Urinary bladder (tissue), 4 donors: ENCODE measurements at places on chromosomes 4 and X.

GRCh38 chr4:140003876-140004548 lies 150.0 kb downstream of the MAML3 start:
- no peak for DNase-seq

- DNase-seq = no peak
These were observed 199.4 kb upstream of the TRAM1L1 start for GRCh38 chr4:117284736-117285135.

DNA sequence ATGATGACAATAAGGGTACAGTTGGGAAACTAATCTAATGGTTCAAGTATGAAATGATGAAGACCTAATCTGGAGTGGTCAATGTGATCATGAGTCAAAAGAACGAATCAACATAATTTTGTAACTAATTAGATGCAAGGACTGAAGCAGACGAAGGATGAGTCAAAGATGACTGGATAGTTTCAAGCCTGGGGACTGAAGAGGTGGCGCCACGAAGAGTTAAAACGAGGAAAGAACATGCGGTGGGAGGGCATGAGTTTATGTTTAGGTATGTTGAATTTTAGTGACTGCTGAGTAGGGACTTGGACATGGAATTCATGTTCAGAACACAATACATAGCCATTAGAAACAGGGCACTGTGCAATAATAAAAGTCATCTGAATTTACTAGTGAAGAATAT lies 221.5 kb upstream of the FAM241A start:
- DNase-seq = no peak

DNA sequence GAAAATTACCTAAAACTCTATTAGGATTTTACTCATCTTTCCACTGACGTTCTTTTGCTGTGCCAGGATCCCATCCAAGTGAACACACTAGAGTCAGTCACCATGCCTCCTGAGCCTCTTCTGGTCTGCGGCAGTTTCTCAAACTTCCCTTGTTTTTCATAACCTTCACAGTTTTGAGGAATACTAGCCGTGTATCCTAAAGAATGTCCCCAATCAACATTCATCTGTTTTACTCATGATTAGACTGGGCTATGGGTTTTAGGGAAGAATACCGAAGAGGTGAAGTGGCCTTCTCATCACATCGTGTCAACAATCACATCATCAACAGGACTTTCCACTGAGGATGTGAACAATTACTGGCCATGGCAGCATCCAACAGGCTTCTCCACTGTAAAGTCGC lies 4.8 kb downstream of the LRP2BP start:
- no peak for DNase-seq

DNA sequence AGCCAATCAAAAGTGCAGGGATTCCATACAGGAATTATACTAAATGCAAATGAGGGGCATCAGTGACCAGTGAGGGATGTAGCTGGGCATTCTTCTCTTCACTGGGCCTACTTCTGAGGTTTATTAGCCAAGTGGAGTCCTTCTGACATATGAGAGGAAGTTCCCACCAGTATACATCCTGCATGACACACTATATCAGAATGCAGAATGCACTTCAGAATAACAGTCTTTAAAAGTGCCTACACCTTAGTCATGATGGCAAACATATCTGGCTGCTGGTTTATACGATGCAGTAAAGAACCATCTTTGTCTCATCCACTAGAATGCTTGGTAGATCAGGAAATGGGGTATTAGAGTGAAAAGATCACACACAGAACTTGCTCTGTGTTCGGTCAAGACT lies 180.3 kb upstream of the PPARGC1A start:
- no peak for DNase-seq

GRCh38 chrX:2446815-2447214 lies 54.0 kb downstream of the DHRSX start:
- no peak for DNase-seq

DNA sequence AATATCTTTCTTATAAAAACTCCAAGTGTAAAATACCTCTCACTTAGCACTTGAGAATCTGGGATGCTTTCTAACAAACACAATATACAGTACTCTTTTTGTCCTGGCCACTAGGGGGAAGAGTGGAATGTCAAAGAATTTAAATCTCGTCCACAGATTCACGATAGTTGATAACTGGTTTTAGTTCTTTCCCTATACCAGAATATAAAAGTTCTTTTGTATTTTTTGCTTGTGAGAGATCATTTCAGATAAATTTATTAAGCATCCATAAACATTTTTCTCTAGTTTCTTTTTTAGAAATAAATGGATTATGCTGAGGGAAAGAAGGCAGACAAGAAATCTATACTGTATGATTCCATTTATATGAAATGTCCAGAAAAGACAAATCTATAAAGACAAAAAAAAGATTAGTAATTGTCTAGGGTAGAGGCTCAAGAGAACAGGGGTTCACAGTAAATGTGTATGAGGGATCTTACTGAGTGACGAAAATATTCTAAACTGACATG lies 50.4 kb downstream of the MGARP start:
- DNase-seq = no peak

DNA sequence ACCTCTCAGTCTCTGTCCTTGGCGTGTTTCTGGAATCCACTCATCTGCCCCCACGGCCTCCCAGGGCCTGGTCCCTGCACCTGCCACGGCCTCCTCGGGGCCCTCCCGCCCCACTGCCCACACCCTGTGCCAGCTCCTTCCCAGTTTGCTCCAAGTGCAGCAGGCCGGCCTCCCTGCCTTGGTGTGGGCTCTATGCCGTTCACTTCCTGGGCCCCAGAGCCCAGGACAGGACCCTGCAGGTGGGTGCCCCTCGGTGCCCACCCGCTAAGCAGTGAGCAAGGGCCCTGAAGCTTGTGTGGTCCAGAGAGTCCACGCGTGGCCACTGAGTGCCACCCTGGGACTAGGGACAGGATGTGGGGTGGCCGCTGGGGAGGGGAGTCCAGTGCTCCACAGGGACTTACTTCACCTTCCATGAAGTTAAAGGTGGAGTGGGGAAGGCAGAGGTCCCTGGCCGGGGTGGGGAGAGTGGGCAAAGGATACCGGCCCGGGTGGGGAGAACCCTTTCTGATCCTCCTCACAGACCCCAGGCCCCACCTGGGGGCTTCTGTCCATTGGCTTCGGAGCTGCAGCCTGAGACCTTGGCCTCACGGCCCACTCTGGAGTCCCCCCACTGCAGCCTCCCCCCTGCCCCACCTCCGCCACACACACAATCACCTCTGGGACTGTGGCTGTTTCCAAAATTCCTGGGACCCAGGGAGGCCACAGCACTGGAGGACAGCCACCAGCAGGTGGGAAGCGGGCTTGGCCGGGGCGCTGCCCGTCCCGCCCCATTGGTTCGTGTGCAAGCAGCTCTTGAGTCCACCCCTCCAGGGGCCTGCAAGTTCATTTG lies 60.0 kb upstream of the NKX1-1 start:
- no peak for DNase-seq

- DNase-seq = no peak
These were observed 3.9 kb upstream of the FAAH2 start for GRCh38 chrX:57282568-57282967.

GRCh38 chr4:914531-914930 lies 17.6 kb downstream of the GAK start:
- no peak for DNase-seq

DNA sequence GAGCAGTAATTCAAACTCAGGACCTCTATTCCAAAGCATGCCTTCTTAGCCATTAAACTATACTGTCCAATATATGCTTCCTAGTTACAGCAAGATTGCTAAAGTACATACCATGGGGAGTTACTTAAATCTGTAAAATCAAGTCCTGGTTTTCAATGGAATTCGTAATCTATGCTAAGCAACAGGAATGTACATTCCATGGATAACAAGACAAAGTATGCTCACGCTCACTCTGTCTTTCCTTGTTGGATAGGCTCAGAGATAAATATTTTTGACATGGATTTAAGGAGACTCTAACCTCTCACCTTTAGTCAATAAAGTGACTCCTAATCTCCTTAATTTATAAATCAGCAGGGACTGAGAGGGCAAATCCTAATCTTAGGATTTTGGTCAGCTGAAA lies 47.3 kb upstream of the STK26 start:
- no peak for DNase-seq

GRCh38 chrX:119784747-119785446 lies 6.5 kb downstream of the RPL39 start:
- DNase-seq = no peak

DNA sequence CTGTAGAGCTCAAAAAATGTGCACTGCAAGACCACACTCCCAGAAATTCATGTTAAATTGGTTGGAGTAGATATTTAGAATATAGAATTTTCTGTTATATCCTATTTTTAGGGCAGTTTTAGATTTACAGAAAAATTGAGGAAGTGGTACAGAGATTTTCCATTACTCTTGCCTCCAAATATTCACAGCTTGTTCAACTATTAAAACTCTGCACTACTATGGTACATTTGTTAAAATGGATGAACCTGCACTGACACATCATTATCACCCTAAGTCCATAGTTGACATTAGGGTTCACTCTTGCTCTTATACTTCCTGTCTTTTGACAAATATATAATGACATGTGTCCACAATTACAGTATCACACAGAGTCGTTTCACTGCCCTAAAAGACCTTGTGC lies 1724.5 kb downstream of the C4orf33 start:
- DNase-seq = no peak

- no peak for DNase-seq
These were observed 56.1 kb downstream of the CCSER1 start for GRCh38 chr4:90183254-90183653.

DNA sequence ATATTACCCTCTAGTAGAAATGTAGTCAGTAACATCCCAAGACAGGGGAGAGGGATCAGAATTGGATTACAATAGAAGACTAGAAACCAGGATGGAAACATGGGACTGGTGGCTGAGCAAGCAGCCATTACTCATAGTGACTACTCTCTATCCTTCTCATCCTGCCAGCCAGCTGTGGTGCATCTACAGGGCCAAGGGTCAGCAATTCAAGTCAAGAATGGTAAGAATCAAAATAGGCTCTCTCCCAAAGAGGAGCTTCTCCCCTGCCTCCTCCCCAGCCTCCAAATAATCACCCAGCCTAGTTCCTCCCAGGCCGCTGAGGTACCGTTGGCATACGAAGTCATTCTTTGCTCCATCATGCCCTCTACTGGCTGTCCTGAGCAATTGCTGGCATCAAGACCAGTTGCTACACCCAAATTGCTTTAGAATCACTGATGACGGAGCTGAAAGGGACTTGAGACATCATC lies 19.4 kb downstream of the AWAT2 start:
- no peak for DNase-seq

- no peak for DNase-seq
These were observed 104.3 kb upstream of the LEF1 start for GRCh38 chr4:108272986-108273385.

- DNase-seq = no peak
These were observed 49.6 kb downstream of the RRAGB start for GRCh38 chrX:55767100-55767499.
